ENCODE measurements at places on chromosomes 4 and X. TPM values are rescaled to one million over a fixed set of nuclear protein-coding genes. Genes with fewer than 3 reads are reported as not detected.

PCDH11X gene
- not detected for total RNA-seq

GRCh38 chr4:115090483-115091075 lies 22.8 kb downstream of the NDST4 start:
- DNase-seq = peak; percentile 51

DNA sequence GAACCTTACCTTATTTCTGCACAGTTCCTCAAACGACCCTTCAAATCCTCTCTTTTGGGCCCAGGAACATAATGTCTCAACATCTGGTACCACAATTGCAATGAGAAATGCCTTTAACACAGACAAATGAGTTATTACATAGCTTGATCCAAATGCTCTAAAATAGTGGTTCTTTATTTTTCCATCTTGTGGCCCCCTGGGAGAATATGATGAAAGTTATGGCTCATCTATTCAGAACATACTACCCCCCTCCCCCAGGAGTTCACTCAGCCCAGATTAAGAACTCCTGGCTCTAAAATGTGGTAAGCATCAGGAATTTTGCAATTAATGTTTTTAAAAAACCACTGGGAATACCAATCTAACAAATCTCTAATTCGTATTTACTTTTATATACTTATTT lies 23.9 kb upstream of the CENPU start:
- DNase-seq = no peak

- DNase-seq = no peak
Measured at GRCh38 chrX:32281853-32282252, 929.5 kb downstream of the DMD start.

DNA sequence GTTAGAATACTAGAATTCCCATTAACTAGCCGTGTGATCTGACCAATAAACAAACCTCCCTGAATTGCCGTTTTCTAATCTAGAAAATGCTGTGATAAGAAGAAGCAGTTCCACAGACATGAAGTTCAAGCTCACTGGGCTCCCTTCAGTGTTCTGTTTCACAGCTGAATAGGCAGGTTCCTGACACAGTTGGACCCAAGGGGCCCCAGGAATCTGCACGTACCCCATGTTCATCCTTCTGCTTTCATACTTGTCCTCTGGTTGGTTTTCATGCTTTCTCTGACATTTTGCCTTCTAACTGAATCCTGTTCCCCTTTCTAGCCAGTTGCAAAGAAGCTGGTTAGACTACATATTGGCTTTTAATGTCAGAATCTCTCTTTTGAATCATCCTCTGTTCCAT lies 374.1 kb upstream of the MAD2L1 start:
- DNase-seq = no peak

DNA sequence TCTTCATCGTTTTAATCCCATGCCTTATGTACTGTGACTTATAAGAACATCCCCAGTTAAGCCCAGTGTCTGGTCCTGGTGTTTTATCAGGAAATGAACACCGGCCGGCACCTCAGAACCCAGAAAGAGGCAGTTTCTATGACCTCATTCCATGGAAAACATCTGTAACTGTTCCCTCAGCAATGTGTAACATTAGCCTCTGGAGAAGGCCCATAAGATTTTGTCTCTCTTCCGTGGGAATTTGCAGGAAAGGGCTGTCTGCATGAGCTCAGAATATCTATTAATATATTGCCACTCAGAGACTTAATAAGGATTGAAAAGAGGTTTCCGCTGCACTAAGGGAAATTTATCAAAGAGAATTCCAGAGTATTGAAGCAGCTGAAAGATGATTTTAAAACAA lies 3.1 kb upstream of the TCEANC start:
- no peak for DNase-seq

GRCh38 chrX:17161991-17162390 lies 213.0 kb upstream of the NHS start:
- no peak for DNase-seq

DNA sequence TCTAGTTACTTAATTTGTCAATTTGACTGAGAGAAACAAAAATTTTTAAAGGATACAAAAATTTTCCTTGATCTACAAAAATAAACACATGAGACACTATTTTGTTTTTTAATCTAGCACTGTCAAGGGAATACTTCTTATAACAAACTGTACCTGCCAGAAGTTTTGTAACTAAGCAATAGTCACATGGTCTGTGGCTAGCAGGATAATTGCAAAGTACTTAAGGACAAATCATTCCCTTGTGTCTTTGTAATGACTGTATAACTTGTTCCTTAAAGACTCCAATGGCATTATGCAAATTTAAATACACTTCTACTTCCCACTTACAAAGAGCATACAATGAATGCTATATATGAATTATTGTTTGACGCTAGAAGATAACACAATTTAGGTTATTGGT lies 25.1 kb upstream of the ANK2 start:
- DNase-seq = no peak

- DNase-seq = no peak
Measured at GRCh38 chrX:151386838-151387459, 10.1 kb upstream of the VMA21 start.

DNA sequence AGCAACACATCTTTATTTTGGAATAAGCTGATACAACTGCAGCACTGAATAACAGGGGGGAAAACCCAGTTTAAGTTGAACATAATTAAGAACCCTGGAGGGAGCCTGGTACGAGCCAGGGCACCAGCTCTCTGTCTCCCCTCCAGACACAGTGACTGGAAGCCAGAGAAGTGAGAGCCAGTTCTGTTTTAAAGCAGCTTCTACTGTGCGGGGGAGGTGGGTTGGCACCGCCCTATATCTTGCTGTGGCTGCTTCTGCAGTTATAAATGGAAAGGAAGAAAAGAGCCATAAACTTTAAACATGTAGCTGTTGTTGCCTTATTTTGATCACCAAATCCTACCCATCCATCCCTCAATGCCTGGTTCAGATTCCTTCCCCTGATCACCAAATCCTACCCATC lies 207.9 kb upstream of the ANXA3 start:
- DNase-seq = no peak
